Fibroblast of mammary gland (primary cell): ENCODE measurements at places on chromosomes 2 and 18.

DNA sequence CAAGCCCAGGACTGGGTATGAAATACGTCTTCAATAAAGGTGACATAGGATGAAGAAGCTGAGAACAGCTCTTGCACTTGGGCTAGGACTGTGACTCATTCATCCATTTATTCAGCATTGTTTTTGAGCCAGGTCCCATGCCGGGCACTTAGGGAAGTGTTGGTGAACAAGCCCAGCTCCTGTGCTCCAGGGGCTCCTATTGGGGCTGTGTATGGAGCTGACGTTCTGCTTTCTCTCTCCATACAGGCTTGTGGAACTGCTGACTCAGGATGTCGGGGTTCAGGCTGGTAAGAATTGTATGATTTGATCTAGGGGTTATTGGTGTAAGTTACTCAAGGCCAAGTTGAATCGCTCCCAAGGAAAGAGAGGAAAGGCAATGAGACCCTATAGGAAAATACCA lies 24.0 kb downstream of the MYO7B start:
- no peak for DNase-seq

- no peak for DNase-seq
These were observed 41.8 kb downstream of the LDLRAD4 start for GRCh38 chr18:13260197-13260934.

GRCh38 chr2:25197336-25198208 lies 29.2 kb upstream of the POMC start:
- DNase-seq = no peak

DNA sequence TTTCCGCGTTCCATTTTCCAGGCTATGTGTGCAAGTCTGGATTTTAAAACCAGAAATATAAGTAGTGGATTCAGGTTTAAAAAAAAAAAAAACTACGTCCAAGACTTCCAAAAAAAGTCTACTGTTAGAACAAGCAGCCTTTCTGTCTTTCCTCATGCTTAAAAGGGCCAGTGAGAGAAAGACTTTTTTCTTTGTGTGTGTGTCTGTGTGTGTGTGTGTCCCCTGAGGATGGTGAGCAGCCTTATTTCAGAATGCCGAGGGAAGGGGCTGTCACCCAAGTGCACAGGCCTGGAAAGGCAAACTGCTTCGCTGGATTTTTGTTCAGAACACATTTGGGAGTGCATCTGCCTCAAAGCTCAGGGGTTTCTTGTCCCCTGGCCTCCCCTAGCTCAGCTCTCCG lies 98.8 kb downstream of the ZBTB7C start:
- DNase-seq = no peak

- peak; percentile 96 for DNase-seq
These were observed 54.0 kb downstream of the GATA6 start for GRCh38 chr18:22223254-22223964.

- no peak for DNase-seq
These were observed 51.1 kb downstream of the MYO5B start for GRCh38 chr18:50143886-50144285.
